ENCODE measurements at places on chromosomes 13 and 19.

DNA sequence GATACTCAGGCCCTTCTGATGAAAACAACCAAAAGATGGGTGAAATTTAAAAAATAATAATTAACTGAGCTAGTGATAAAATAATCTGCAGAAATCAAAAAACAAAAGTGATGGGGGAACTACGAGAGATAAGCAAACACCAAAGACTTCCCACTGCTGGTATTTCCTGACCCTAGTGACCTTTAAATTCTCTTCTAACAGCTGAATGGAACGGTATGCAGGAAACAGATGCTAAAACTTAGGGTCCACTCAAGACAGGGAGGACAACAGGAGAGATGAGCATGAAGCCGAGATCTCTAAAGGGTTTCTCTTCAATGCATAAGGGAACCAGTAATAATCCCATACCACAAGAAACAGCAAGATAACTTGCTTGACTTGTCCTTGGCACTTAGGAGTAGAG lies 50.8 kb downstream of the USP12 start:
- no peak for DNase-seq

DNA sequence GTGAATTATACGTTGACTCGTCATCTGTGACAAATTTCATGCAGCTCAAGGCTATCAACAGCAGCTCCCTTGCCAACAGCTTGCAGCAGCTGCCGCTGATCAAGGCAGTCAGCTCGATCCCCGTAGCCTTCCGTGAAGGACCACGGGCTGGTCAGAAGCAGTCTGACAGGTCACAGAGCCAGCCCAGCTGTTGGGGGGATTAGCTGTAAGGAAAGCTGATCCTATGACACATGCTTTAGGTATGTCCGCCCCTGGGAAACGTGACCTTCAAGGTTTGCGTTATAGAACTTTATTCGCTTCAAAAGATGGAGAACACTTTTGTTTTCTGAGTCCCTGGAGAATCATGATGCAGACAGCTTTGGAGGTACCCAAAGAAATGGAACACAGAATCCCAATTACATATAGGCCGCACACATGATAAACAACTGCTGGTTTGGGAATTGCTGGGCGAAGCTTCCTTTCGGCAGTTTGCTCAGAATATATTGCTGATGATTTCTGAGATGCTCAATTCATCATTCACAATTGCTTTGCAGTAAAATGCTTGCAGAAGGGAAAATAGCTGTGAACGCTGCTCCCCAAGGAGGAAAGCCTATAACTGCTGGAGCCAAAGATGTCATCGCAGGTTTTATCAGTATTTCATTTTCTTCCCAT lies 62.6 kb upstream of the USP29 start:
- no peak for DNase-seq

GRCh38 chr13:43936647-43937046 lies 56.9 kb downstream of the LACC1 start:
- no peak for DNase-seq

DNA sequence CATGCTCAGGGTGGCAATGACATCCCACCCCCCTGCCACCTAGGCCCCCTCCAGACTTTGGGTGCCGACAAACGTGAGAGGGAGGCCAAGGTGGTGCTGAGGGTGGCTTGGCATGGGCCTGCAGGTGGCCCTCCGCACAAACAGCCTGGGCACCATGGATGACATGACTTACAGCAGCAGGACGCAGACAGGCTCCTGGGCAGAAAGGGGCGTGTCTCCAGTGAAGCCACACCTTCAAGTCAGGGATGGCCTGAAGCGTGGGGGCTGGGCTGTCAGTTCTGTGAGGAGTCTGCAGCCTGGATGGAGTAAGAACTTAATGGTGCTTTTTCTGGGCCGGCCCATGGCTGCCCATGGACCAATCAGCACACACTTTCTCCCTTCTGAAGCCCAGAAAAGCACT lies 25.3 kb downstream of the POMP start:
- DNase-seq, result no peak
